Activated CD8-positive, alpha-beta T cell treated with anti-CD3 and anti-CD28 coated beads for 36 hours (primary cell): ENCODE measurements at places on chromosomes 12 and 14. TPM values are rescaled to one million over a fixed set of nuclear protein-coding genes. Genes with fewer than 3 reads are reported as not detected.

NIN gene
- total RNA-seq, result 72.8 TPM

OAS2 gene
- 104 TPM for total RNA-seq

FLVCR2 gene
- total RNA-seq, result 4.4 TPM

DNA sequence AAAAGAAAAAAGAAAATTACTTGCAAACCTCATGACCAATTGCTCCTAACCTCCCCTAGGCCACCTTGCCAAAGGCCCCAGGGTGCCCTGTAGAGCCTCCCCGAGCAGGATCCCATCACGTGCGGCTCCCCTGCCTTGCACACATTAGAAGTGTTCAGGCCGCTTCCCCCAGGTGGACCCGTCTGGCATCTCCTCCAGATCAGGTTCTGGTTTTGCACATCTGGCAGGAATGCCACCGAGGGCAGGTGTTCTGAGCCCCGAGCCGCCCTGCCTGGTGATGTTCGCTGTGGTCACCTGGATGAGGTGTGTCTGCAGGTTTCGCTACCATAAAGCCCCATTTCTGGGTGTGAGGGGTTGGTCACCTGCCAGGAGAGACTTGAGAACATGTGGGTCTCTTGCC lies 19.3 kb downstream of the MMP17 start:
- DNase-seq, result no peak

DNA sequence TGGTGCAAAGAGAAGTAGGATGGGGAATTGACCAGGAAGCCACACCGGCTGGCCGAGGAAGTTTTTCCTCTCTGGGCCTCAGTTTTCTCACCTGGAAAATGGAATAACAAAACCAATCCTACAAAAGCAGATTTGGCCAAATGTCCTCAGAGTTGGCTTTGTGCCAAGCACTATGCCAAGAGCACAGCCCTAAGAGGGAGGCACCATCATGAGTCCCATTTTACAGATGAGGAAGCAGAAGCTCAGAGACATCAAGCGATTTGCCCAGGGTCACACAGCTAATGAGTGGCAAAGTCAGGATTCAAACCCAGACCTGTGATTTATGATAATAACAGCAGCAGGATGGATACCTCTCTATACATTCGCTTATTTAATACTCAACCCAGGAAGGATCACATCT lies 27.3 kb downstream of the RASAL1 start:
- DNase-seq, result no peak

GRCh38 chr12:10331642-10332239 lies 24.1 kb downstream of the KLRD1 start:
- no peak for DNase-seq

- DNase-seq, result no peak
Measured at GRCh38 chr12:1913377-1914113, 4.9 kb downstream of the CACNA2D4 start.

DNA sequence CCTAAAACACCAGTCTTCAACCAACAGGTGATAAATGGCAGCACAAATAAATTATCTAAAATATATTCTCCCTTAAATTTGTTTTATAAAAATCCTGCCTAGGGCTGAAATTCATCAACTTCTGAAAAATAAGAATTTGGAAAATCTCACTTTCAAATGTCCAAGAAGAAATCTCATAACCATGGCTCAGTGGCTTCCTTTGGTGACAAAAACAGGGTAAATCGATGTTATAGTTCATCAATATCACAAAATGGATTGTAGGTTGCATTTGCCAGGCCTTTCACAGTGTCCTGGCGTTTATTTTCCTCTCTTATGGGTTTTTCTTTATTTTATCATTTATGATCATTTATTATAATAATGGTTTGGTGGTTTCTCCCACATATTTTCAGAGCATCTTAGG lies 103.0 kb downstream of the PTGER2 start:
- DNase-seq, result no peak

GRCh38 chr14:73634011-73634833 lies 10.6 kb upstream of the DNAL1 start:
- peak; percentile 20 for DNase-seq

DNA sequence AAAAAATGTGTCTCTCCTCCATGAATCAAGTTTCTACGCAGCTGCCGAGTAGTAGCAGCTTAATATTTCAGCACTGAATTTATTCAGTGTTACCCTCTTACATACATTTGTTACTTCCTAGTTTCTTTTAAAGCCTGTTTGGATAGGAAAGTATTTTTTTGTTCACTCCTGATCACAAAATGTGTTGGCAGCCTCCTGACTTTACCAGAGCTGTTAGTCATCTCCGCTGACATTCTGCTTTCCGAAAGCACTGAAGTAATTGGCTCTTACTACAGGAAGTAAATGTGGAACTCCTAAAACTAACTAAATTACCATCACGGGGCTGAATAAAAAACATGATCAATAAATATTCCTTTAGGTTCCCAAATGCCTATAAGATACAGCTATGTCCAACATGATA lies 225.5 kb downstream of the EPS8 start:
- DNase-seq, result peak; percentile 54

- DNase-seq, result no peak
Measured at GRCh38 chr14:81408595-81408994, 8.5 kb upstream of the STON2 start.

DNA sequence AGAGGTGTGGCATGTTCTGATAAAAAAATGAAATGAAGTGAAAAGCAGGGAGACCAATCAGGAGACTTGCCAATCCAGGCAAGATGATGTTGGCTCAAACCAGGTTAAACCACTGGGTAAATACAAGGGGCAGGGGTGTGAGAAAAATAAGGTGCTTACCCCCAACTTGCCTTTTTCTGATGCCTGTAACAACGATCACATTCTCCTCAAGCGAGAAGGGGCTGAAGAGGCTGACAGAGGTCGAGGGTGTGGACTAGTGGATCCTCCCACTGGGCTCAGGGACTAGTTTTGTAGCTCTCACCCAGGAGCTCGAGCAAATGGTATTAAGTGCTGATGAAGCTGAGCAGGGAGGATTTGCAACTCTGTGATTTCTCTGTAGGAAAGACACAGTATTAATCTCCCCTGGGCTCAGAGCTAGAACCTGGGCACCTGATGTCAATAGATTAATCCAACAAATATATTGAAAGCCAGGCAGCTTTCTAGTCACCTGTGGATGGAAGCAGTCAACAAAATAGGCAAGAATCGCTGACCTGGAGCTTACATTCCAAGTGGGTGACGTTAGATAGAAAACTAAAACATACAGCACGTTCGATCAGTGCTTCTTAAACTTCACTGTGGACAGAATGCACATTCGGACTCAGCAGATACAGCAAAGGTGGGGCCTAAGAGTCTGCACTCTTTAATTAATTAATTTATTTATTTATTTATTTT lies 15.2 kb upstream of the EAPP start:
- DNase-seq, result no peak

- DNase-seq, result no peak
Measured at GRCh38 chr14:74954947-74955228, 509 bp downstream of the PGF start.

GRCh38 chr14:56379956-56380355 lies 199.6 kb upstream of the TMEM260 start:
- DNase-seq, result no peak

GRCh38 chr12:53048780-53049401 lies 974 bp upstream of the TNS2 start:
- no peak for DNase-seq

DNA sequence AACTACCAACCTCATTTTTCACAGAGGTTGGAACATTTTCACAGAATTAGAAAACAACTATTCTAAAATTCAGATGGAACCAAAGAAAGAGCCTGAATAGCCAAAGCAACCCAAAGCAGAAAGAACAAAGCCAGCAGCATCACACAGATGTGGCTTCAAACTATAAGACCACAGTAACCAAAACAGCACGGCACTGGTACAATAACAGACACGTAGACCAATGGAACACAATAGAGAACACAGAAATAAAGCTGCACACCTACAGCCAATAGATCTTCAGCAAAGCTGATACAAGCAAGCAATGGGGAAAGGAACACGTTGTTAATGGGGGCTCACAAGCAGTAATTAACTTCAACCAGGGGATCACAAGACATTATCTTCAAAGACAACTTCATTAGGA lies 87.8 kb upstream of the FERMT2 start:
- no peak for DNase-seq

GRCh38 chr12:126483145-126484068 lies 1418.2 kb downstream of the AACS start:
- DNase-seq, result no peak

GRCh38 chr14:103544388-103545218 lies 15.6 kb downstream of the TRMT61A start:
- DNase-seq, result no peak

DNA sequence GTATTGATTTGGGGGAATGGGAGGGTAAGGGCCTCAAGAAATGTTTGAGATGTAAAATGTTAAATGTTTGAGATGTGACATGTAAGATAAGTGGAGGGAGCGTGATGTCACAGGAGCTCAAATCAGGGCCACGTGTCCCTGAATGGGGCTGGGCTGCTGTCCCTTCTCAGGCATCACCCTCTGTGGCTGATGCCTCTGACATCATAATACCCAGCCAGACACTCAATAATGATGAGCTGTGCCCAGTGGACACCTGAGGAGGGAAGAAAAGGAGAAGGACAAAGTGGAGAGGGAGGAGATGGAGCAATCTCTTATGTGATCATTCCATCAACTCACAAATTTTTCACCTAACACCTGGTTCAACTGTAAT lies 120.8 kb downstream of the SAMD4A start:
- no peak for DNase-seq

DNA sequence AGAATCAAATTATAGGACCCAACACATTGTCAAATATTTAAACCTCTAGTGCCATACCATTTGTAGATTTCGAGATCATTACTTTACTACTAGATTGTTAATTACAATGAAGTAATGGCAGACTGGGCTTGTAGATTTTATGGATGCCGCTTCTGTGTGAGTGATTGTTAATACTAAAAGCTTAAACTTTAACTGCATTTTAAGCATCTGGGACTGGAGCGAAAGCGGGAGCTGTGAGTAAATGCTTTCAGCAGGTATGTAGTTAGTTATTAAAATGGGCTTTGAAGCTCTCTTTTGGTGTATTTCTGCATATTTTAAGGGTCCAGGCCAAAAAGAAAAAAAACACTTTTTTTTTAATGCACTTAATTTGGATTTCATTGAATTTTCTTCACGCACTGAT lies 519.3 kb downstream of the MED13L start:
- DNase-seq, result no peak

DNA sequence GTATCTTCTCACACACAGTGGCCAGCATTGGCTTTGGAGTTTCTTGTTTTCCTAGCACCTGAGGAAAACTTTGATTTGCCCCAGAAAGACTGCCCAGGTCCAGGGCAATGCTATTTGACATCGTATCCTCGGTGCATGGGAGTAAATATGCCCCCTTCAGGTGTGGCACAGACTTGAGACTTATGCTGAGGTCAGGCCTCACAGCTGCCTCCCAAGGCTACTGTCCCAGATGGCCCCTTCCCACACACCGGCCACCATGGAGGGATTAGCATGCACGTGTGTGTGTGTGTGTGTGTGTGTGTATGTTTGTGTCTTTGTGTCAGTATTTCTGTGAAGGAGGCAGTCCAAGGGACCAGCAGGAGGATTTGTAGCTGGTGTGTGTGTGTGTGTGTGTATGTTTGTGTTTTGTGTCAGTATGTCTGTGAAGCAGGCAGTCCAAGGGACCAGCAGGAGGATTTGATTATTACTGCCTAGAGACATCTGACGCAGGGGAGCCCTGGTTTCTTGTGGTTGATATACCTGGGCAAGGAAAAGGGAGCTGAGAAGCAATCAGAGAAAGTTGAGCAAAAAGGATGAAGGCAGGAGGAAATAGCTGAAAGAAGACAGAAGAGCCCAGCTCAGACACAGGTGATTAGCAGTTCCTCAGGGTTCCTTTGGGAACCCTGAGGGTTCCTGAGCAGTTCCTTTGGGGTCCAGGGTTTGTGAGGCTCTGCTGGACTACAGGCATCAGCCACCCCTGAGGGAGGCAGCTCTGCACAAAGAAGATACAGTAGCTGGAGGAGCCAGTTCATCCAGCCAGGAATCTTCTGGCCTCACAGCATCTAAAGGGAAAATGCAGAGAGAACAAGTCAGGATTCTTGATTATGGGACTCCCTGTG lies 42.2 kb downstream of the COX16 start:
- no peak for DNase-seq

- DNase-seq, result no peak
Measured at GRCh38 chr14:24123424-24124417, 6.7 kb upstream of the FITM1 start.

DNA sequence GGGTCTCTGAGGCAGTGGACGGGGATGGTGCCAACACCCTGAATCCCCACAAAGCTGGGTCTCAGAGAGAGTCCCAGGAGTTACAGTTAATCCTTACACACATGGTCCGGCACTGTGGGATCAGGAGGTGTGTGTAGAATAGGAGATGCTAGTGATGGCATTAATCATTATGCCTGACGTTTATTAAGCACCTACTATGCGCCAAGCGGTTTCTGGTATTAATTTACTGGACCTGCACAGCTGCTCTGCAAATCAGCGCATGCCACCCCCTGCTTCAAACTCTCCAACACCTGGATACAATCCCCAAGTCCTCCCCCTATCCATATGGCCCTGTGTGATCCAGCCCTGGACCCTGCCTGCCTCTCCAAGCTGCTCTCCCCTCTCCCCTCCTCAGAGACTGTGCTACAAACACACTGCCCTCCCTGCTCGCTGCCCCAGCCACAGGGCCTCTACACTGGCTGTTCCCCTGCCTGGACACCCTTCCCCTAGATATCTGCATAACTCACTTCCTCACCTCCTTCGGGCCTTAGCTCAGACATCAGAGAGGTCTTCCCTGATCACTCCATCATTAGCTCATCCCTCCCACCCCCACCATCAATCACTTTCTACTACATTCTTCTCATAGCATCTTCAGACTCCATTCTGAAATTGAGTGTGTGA lies 86.0 kb downstream of the RFLNA start:
- DNase-seq, result no peak

DNA sequence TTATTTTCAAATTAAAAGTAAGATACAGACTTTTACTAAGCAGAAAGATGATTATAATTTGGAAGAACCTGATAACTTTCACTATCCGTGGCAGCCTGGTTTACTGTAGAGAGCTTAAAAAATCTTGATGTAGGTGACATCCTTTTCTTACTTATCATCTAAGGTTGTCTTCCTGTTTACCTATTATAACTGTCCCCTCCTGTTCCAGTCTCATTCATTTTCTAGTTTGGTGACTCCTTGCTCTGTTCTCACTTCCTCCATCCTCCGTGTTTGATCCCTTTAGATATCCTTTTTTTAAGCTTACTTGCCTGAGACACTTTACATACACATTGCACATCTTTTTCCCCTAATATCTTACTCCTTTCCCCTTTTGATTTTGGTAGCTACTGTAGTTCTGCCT lies 27.5 kb downstream of the CCDC91 start:
- no peak for DNase-seq
